ENCODE measurements at places on chromosomes 2 and 18.

DNA sequence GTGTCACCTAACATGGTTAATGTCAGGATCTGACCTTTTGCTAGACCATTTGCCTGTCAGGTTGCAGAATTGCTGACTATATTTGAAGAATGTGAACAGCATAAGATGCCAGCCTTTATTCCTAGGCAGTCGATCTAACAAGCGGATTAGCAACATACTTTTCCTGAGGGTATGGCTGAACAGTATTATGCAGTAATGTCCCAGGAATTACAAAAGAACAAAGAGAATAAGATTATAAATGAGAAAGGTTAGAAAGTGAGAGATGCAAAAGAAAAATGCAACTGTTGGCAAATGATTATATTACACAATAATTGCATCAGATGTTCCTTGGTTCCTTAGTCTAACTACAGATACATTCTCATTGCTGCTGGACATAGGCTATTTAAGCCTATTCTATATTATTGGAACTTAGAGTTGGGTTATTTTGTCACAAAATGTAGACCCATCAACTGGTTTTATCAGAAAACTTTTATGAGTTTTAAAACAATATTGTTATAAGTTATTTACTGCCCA lies 647.1 kb upstream of the CRIM1 start:
- DNase-seq, result no peak

GRCh38 chr18:23662309-23663263 lies at the start of gene ANKRD29:
Gene ANKRD29 (minus strand): TSS chr18:23662911. CDS start chr18:23662730, 181 bp downstream.
- DNase-seq, result no peak

- DNase-seq, result no peak
Observed at GRCh38 chr2:25817630-25818029, 60.7 kb downstream of the ASXL2 start.

DNA sequence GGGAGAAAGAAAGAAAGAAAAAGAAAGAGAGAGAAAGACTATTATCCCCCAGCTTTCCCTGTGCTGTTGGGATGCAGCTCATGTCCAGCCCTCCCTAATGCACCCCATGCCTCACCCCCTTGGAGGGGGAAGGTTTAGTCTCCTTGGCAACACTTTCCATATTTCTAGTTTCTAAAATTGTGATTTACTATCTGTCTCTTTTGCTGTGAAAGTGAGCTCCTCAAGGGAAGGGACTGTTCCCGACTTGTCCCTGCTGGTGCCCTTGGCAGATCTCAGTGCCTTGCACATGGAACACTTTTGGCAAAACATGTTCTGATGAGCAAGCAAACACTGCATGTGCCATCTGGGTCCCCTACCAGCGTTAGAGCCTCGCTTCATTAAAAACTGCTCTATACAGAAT lies 11.7 kb upstream of the NAPG start:
- peak; percentile 19 for DNase-seq

GRCh38 chr2:179605341-179605740 lies 256.1 kb downstream of the ZNF385B start:
- no peak for DNase-seq

- no peak for DNase-seq
Observed at GRCh38 chr2:17748745-17749144, 4.9 kb downstream of the SMC6 start.

GRCh38 chr2:219175928-219176817 lies 552 bp downstream of the CNPPD1 start:
- DNase-seq, result peak; percentile 68

DNA sequence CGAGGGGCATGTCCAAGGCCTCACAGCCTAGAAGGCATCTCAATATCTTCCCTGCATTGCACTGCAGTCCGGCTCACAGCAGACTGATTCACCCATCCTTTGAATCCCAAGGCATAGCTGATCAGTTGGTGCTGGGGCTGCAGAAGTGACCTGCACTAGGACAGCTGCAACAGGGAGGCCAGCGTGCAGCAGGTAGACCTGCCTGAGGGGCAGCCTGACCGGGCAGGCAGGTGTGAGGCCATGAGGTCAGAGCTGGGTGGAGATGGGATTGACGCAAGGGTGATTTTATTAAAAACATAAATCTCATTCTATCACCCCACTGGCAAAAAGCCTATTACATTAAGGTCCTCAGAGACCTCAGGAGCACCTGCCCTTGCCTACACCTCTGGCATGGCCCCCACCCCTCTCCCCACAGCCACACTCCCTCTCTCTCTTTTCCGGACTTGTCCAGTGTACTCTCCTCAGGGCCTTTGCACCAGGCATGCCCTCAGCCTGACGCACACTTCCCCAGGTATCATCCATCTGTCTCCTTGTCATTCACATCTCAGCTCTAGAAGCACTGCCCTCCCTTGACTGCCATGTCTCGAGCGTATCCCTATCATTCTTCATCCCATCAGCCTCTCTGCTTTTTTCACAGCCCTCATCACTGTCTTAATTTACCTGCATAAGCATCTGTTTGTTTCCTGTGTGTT lies 63.5 kb upstream of the WIPF1 start:
- DNase-seq, result no peak

GRCh38 chr18:49847524-49847923 lies 34.2 kb upstream of the ACAA2 start:
- DNase-seq, result no peak

GRCh38 chr2:108219688-108220087 lies 20.1 kb upstream of the SULT1C3 start:
- DNase-seq, result no peak

- DNase-seq, result no peak
Observed at GRCh38 chr2:220188031-220188430, 560.6 kb downstream of the SLC4A3 start.

GRCh38 chr2:63048367-63049171 lies 2.1 kb upstream of the OTX1 start:
- no peak for DNase-seq

- no peak for DNase-seq
Observed at GRCh38 chr2:55810622-55811020, 113.0 kb downstream of the EFEMP1 start.

DNA sequence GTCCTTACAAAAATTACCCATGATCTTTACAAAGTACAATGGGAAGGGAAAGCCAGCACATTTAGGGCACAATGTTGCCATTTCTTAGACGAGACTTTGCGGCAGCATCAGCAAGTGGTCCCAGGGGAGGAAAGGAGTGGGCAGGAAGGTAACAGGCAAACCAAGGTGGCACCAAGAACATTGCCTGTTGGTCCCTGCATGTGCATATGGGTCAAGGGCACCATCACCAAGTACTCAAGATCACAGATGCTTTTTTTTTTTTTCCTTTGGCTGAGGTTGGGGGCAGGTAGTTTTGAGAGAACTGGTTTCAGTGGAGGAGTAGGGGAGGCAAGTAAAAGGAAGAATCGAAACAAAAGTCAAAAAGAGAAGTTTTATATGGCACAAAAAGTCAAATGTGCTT lies 752 bp upstream of the CYTIP start:
- DNase-seq, result no peak

DNA sequence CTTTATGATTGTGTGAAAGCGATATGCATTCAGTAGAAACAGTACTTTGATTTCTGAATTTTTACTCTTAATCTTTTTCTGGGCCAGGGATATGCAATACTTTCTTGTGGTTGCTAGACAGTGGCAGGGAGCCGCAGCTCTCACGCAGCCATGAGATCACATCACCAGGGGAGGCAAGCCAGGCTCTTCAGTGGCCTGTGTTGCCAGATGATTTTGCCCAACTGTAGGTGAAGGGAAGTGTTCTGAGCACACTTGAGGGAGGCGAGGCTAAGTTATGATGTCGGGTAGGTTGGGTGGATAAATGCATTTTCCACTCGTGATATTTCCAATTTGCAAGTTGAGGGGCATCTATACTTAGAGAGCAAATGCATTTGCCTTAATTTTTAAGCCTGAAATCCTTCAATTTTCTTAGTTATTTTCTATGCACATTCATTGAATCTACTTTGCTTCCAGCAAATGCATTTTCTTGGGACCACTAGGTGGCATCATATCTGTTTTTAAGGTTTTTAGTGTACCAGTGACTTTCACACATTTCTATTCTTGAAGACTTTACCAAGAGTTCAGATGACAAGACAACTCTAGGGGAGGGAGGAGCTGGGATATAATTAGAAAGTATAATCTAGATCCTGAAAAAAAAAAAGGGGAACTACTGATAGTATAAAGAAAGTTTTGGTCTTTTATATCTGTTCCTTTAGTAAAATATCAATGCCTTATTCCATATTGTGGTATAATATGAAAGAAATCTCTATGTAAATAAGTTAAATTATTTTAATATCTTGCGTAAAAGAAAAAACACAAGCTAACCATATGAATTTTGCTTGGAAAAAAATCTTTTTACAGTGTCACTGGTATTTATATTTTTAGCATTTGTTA lies 643.3 kb downstream of the SOCS6 start:
- DNase-seq, result peak; percentile 44

DNA sequence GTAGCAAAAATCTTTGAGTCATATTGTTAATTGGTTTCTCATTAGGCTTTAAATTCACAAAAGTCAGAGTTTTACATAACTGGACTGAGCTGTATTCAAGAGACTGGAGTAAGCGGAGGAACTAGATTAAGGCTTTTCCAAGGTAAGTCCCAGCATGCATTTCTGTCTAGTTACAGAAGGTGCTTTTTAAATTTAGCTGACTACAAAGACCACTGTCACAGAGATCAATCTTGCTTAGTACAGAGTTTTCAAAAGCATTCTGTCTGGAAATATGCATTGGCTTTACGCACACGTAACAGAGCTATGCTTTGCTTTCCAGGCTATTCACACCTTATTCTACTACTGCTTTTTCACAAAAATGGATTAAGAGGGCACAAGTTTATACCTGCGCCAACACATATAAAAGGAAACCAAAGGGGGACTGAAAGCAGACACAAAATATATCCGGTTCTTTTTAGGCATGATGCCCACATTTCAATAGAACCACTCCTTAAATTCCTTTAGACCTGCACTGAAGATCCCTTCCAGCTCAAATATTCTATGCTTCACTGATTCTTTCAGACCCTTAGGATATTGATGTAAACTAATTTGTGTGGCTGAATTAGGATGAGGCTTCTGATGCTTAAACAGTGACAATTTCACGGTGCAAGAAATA lies 560.7 kb upstream of the CRIM1 start:
- DNase-seq, result no peak

DNA sequence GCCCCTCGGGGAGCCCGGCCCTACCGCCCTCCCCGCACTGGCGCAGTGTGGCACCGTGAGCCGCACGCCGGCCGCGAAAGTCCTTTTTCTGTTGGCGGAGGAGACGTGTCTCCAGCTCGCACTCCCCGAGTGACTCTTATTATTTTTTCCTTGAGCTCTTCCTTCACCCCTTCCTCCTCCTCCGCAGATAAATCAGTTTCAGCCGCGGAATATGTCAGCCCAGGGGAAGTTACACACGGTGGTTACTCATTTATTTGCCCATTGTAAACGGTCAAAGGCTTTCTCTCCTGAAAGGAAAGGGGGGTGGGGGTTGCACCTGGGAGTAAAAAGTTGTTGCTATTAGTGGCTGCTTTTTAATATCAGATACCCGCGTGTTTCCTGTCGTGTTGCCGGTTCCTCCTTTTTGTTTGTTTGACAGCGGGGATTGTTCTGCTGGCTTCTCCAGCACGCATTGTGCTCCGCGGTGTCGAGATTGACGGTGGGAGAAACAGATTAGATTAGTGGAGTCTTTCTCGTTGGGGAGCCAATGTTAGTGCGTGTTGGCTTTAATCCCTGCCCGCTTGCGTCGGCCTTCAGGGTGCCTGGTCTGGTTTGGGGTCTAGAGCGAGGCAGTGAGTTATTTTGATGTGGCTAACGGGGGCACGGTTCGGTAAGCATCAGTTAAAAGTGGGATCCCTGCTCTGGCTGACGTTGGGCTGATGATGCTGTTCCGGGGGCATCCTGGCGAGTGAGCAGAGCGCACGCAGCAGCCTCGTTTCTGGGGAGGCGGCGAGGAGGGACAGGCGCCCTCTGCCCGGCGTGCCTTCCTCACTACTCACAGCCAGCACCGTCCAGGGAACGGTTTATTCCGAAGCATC lies 1.6 kb downstream of the CRIM1 start:
- peak; percentile 74 for DNase-seq

DNA sequence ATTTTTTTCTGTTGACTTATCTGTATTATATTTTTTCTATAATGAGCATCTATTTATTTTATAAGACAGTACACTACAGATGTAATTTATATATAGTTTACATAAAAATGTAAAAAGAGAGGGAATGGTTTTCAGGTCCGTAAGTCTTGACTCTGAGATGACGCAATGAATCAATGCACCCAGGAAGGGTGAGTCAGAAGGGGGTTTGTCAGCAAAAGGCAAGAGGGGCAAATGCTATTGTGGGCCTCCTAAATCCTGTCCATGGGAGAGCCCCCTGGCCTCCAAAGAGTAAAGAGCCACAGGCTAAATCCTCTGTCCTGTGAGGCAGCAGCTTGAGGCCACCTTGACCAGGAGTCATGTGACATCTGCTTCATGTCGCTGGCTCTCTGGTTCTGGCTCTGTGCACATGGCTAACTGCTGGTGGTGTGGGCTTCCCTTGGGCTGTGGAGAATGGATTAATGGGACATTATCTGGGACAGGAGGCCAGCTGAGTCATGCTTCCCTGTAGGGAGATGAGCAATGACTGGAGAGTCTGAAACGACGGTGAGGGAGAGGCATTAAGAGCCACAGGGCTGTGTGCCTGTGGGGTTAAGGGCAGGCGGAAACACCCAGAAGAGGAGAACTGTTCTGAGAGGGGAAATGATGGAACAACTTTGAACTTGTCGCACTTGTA lies 22.8 kb upstream of the ASB18 start:
- no peak for DNase-seq

DNA sequence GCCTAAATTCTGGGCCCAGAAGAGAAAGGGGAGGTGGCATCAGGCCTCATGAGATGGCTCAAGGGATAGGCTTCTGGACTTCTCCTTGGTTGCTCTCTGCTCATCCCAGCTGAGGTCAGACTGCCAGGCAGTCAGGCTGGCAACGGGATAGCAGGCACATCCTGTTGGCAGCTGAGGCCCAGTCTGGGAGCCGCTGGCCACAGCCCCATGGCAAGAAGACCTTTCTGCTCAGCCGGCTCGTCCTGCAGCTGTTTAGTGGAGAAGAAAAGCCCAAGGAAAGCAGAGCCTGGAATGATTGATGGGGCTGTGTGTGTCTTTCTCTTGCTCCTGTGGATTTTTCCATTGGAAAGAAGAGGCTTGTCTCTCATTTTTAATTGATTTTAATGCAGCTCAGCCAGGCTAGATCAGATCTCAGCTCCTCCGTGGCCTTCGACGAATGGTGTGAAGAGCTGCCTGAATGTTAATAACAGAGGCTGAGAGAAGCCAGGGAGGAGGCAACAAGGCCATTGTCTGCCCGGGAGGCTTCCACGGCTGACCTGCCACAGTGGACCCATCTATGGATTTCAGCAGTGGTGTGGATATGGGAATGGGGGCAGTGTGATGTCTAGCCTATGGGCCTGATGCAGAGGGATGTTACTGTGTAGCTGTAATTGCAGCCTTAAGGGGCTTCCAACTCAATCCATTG lies 99.5 kb downstream of the HS1BP3 start:
- peak; percentile 23 for DNase-seq

All from G401 (cell line).